NCI-H1417 (cell line): ENCODE measurements at places on chromosomes 6 and 20.

- DNase-seq, result no peak
Observed at GRCh38 chr6:89828988-89829471, 650 bp upstream of the CASP8AP2 start.

DNA sequence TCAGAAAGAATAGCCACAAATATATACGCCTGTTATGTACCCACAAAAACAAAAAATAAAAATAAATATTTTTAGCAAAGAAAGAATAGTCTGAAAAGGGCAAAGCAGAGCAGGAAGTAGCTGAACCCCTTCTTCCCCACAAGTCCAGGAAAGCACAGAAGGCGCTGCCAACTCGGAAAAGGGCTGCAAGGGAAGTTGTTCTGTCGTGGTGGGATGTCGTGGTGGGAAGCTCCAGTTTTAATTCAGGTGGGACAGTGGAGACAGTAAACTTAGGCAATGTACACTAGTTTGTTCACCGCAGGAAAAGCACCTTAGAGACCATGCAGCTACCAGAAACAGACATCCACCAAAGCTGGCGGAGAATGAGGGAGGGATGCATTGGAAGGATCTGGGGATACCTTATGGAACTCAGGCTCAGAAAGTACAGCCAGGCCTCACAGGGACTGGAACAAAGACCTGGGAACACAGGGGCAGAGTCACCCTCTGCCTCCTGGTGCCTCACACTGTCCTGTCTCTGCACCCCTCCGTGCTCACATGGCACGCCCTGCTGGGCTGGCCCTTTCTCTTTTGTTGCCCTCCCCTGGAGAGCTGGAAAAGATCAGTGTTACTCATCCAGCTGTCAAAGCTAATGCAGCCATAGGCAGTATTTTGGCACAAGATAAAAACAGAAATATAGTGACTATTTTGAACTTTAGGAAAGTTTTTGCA lies 3.3 kb upstream of the APMAP start:
- peak; percentile 58 for DNase-seq

- DNase-seq, result no peak
Observed at GRCh38 chr6:165636402-165637048, 26.5 kb downstream of the PDE10A start.

DNA sequence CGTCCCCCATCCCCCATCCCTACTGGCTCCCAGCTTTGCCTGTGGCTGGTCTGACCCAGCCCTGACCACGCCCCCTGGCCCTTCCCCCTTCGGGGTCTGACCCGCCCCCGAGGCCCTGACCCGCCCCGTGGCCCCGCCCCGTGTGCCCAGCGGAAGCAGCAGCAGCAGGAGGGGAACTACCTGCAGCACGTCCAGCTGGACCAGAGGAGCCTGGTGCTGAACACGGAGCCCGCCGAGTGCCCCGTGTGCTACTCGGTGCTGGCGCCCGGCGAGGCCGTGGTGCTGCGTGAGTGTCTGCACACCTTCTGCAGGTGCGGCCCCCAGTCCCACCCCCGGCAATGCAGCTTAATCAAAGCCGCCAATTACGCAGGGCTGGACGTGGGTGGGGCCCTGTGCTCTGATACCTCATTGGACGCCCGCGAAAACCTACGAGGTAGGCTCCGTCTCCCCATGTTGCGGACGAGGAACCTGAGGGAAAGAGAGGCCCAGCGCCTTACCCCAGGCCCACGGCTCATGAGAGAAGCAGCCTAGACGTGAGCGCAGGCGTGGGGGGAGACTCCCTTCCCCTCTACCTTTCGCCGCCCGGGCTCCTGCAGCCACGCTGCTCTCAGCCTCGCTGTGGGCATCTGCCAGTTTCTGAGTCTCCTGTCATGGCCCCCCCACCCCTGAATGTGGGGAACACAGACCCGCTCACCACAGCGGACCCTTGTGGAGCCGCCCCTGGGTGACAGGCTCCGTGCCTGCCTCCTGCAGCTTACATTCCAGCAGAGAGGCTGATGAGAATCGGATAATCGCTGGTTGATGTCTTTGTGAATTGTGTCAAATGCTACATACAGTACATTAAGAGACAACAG lies 12.8 kb downstream of the RBCK1 start:
- no peak for DNase-seq

DNA sequence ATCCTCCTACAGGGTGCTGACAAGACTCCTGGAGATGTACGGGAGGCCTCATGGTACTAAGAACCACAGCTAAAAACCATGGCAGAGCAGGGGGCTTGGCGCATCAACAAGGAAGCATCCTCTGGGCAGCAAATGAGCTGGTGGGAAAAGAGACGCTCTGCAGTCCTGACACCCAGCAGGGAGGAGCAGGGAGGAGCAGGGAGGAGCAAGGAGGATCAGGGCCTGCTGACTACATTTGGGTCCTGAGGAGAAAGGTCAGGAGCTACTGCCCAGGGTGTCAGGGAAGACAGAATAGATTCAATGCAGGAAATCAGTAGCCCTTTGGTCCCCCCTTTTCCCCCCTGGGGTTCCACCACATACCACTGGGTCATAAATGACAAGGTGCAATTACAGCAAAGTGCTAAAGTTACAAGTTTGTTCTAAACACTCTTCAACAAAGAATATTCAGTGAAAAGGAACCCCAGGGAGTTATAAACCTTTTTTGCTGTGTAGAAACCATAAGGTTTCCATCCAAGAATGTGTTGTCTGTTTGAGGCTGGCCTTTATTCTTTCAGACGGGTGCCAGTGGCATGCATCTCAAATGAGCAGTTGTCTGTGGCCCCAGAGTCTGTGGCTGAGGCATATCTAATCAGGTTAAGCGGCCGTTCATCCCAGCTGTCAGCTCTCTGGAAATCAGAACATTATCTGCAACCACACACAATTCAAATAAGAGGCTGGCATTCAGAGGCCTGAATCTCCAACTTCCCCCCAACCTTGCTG lies 325.0 kb downstream of the CDC5L start:
- DNase-seq, result no peak

DNA sequence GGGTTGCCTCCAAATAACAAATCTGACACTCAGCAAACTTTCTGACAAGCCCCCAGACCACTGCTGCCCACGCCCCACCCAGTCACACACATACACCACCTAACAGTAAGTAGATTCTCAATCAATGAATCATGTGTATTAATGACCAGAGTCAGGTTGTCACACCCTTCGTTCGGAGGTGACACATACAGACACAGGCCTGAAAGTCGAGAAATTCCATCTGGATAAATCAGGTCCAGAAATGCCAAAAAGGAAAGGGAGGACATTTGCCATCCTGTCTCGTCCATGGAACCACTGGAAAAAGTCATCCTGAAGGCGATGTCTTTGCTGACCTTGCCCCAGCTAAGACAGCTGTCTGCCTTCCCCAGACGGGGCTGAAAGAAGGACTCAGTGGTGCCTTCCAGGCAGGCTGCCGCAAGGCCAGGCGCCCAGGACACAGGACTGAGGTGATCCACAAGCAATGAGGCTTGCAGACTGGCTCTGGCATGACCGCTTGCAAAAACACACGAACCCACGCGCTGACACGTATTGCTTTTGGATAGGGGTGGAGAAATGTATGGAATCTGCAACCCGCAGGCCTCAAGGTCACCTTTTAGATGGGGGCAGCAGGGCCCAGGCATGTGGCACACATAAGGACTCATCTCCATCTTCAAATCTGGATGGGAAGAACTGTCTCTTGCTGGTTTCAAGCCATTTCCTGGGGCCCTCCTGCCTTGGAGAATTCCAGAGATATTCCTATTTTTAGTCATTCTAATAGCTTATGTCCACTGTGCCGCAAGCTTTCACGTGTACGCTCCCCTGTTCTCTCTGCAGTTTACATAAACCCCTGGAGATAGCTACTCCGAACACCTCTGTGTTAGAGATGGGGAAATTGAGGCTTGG lies 9.0 kb downstream of the NFATC2 start:
- no peak for DNase-seq

- no peak for DNase-seq
Observed at GRCh38 chr6:117329926-117330325, 64.6 kb downstream of the VGLL2 start.
